ENCODE measurements at places on chromosomes 6 and 20.
A peak's percentile ranks its signal among the peaks of the same experiment; 100 is the strongest.

DNA sequence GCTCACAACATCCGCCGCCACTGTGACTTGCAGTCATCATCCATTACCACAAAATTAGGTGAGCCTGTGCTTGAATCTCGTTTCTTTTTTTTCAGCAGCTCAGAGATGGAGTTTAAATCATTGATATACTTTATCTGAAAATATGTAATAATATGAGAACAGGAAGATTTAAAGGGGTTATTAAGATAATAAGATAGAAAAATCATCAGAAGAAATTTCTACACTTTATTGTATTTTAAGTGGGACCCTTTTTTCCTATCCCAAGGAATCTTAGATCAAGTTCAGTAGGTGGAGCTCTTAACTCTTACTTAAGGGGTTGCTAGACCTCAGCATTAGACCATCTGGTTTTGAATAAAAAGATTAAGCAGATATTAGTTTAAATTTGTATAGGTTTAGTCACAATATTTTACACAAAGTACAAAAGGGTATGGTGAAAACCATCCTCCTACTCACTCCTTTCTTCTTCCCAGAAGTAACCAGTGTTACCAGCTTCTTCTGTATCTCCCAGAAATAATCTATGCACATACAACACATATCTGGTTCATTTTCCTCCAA lies 9.4 kb upstream of the NCOA7 start:
- peak; percentile 6 for DNase-seq

DNA sequence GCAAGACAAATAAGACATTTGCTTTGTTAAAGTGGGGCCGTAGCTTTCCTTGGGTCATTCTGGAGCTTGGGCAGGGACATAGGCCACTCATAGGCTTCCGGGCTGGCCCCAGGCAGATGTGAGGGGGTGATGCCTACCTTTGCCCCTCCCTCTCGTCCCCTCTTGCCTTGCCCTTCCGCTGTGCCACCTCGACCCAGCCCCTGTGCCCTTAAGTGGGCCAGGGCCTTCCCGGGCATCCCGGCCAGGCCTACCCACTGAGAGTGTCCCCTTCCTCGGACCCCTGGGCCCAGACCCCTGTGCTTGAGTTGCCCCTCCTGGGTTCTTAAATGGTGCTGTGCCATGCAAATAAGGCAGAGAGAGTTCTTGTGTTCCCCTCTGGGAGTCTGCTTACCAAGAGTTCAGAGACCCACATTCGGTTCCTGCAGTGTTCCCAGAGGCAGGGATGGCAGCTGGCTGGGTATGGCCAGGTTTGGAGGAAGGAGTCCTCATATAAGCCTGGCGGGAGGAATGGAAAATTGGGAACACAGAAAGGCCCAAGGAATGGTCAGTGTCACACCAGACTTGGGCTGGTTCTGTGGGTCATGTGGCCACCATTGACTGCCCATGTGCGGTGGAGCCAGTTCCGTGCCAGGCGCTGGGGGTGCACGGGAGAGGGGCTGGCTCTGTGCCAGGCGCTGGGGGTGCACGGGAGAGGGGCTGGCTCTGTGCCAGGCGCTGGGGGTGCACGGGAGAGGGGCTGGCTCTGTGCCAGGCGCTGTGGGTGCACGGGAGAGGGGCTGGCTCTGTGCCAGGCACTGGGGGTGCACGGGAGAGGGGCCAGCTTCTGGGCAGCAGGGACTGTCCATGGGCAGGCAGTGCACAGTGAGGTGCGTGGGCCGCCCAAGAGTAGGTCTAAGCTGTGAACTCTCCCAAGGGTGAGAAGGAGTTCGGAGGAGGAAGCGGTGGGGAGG lies 173.5 kb upstream of the SNX9 start:
- DNase-seq = no peak

GRCh38 chr20:41361757-41362747 lies 4.6 kb downstream of the EMILIN3 start:
- DNase-seq = no peak

GRCh38 chr6:32148289-32149091 lies 3.2 kb downstream of the PRRT1 start:
- no peak for DNase-seq

- no peak for DNase-seq
Observed at GRCh38 chr6:93376026-93376540, 43.3 kb downstream of the EPHA7 start.

DNA sequence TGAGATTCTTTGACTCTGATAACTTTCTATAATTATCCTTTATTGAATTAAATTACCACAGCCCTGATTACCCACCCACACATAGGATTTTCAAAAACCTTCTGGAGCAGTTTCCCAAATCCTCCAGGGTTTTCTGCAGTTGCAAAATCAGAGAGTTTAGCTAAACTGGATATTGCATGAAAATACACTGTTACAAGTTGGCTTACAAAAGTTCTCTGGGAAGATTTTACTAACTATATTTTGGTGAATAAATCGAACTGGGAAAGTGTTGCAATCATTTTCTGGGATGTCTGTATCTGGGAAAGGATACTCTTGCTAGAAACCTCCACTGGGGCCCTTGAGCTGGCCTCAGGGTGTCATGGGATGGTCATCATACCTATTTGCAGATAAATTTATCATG lies 97.6 kb upstream of the STMND1 start:
- DNase-seq = peak; percentile 68

DNA sequence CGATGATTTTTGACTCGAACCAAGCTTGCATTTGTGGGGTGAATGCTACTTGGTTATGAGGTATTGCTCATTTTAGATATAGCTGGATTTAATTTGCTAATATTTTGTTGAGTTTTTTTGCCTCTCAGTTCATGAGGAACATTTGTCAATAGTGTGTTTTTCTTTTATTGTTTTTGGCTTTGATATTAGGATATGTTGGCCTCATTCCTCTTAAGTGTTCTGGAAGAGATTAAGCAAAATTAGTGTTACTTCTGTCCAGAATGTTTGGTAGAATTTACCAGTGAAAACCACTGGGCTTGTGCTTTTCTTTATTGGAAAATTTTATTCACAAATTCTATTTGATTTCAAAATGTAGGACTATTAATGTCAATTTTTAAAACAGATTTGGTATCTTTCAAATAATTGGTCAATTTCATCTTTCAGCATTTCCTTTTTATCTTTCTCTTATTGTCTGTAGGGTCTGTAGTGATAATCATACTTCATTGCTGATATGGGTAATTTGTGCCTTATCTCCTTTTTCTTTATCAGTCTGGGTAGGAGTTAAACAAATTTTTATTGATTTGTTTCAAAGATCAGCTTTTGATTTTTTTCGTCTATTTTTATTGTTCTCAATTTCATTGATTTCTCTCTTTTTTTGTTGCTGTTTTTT lies 14.1 kb downstream of the AIG1 start:
- DNase-seq = peak; percentile 65

DNA sequence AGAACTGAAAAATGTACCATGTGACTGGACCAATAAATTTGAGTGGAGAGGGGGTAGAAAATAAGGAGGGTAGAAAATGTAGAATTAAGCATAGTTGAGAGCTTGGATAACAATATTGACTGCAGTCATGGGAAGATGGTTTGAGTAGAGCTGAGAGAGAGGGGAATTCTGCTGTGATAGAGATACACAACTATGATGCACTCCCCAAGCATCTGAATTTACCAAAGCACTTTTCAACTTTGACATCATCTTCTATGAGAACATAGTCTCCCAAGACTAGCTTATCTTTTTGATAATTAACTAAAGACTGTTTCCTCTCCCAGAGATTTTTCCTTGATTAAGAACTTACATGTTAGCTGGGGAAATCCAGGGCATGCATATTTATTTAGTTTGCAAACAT lies 103.1 kb downstream of the TNFRSF21 start:
- no peak for DNase-seq

- DNase-seq = no peak
Observed at GRCh38 chr6:1739220-1739619, 129.5 kb downstream of the FOXC1 start.

- no peak for DNase-seq
Observed at GRCh38 chr20:45372241-45372640, 5.9 kb downstream of the TP53TG5 start.

- DNase-seq = no peak
Observed at GRCh38 chr6:80537118-80537972, 430.9 kb downstream of the BCKDHB start.

DNA sequence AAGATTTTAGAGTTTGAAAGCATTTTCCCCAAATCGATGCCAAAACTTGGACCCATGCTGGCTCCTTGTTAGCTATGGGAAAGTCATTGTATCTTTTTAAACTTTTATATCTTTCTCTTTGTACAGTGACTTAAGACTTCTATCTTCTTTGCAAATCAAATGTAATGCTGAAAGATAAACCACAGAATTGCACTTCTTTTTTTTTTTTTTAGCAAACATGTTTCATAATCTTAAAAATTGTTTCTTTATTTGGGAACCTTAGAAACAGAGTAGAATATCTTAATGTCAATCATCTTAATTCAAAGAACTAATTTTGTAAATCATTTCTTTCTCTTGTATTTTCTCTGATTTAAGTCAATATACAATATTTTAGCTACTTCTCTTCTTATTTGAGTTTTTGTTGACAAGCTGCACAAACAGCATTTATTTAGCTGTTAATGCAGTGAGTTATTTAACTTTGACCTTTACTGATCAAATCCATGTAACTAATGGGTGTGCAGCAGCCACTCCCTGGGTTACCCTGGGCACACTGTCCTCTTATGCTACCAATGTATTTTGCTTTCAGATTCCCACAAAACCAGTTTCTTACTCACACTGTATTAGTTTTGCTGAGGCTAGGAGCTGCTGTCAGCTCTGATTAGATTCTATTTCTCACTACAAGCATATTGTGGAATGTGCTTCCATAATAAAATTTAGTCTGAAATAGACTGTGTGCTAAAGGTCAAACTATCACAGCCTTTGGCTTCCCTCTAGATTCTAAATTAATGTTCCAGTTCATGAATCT lies 279.6 kb downstream of the ADGB start:
- peak; percentile 51 for DNase-seq

GRCh38 chr6:107493158-107494057 lies 3.5 kb downstream of the SOBP start:
- peak; percentile 76 for DNase-seq

- DNase-seq = peak; percentile 18
Observed at GRCh38 chr20:43669332-43669731, 2.4 kb downstream of the MYBL2 start.

DNA sequence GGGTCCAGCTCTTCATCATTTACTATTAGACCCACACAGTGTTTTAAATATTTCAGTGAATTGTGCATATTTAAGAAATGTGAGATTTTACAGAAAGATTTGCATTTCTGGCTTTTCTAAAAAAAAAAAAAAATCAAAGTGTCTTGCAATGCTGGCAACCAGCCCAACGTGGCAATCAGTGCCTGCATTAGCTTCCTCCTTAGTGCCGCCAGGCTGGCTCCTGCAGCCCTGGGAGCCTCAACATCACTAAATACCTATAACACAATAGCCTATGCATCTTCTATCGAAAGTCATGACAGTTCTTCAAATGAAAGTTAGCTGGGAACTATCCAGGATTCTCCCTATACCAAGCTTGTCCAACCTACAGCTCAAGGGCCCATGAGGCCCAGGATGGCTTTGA lies 9.4 kb upstream of the CD93 start:
- no peak for DNase-seq

- no peak for DNase-seq
Observed at GRCh38 chr20:57210054-57210910, 56.2 kb downstream of the BMP7 start.

DNA sequence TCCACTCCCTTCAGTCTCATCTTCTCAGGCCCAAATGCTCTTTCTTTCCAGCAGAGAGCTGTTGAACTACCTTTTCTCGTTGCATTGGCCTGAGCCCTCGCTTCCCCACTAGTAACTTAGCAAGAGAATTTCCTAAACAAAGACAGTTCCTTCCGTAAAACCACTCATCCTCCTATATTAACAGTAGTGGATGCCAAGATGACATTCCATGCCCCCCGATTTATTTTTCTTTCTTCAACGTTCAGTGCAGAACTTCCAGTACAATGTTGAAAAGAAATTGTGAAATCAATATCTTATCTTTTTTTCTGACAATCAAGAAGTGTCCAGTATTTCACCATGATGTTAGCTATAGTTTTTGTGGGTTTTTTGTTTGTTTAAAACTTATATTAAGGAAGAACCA lies 45.8 kb downstream of the SOX4 start:
- DNase-seq = no peak

- DNase-seq = no peak
Observed at GRCh38 chr6:138017166-138017757, 90.0 kb downstream of the PERP start.

DNA sequence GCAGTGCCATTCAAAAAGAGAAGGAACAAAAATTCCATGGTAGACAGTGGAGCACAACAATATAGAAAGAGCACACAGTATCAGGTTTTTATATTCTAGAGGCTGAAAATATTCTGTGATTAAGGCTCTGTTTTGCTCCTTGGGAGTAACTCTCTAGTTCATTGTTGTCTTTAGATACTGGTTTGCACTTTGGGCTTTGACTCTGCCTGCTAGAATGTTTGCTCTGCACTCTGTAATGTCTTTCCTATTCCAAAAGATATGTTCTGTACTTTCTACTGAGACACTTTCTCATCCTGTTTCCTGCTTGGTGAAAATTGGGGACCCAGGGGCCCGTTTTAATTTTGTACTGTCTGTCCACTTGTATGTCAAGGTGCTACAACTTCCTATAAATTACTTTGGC lies 564.7 kb downstream of the BMP2 start:
- DNase-seq = no peak

DNA sequence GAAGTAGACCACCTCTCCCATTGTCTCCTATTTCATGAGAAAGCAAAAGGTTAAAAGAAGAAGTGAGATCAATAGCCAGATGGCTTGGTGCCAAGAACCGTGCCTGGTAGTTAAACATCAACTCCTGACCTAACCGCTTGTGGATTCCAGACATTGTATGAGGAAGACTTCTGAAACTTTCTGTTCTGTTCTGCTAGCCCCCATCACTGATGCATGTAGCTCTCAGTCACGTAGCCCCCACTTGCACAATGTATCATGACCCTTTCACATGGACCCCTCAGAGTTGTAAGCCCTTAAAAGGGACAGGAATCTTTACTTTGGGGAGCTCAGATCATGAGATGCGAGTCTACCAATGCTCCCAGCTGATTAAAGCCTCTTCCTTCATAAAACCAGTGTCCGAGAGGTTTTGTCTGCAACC lies 301.2 kb downstream of the RNGTT start:
- no peak for DNase-seq
